Thoracic aorta endothelial cell (primary cell): ENCODE measurements at places on chromosomes 6 and 20. TPM values are rescaled to one million over a fixed set of nuclear protein-coding genes. Genes with fewer than 3 reads are reported as not detected.

Gene GSTA3
- not detected in 2 replicates for total RNA-seq

Gene GUCA1A
- not detected in 2 replicates for total RNA-seq

Gene PAK5
- not detected in 2 replicates for total RNA-seq

Gene TSBP1
- total RNA-seq = not detected in 2 replicates

Gene FABP7
- total RNA-seq = not detected in 2 replicates

Gene OR12D3
- not detected in 2 replicates for total RNA-seq

Gene HCRTR2
- not detected in 2 replicates for total RNA-seq

Gene MYH7B
- under 0.01 TPM in 1 of 2 replicates, not detected in the other for total RNA-seq

Gene MUCL3
- not detected in 2 replicates for total RNA-seq

Gene LAMA2
- 3.9 and 5.8 TPM in 2 replicates for total RNA-seq

Gene FLRT3
- 0.13 and 0.14 TPM in 2 replicates for total RNA-seq

Gene CCDC167
- total RNA-seq = 48.6 and 52.1 TPM in 2 replicates

Gene LHFPL5
- not detected in 2 replicates for total RNA-seq

Gene XKR7
- total RNA-seq = not detected in 2 replicates

Gene WFDC5
- total RNA-seq = not detected in 2 replicates

Gene PIGT
- total RNA-seq = 39.2 and 41.9 TPM in 2 replicates
